ENCODE measurements at places on chromosomes 6 and 20.

GRCh38 chr6:169256518-169256917 lies 2.9 kb upstream of the THBS2 start:
- DNase-seq = no peak

- no peak for DNase-seq
These were observed 425.5 kb downstream of the CBLN4 start for GRCh38 chr20:55579802-55580201.

DNA sequence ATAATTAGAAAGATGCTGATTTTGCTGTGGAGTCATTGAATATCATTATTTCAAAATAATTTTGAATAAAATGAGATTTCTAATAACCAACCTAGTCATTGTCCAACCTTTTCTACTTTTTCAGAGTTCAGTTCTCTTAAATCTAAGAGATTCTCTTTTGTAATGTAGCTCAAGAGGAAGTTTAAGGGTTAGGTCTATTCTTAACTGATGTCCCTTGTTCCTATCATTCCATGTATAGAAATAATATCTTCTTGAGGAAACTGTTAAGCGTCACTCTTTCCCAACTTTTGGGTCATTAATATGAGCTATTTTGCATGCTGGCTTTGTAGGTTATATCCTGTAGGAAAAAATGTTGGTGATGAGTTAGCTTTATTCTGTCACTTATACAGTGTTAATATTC lies 27.0 kb downstream of the RNF144B start:
- no peak for DNase-seq

GRCh38 chr6:153862927-153863326 lies 176.1 kb upstream of the OPRM1 start:
- DNase-seq = no peak

- DNase-seq = peak; percentile 29
These were observed 688 bp downstream of the COMMD7 start for GRCh38 chr20:32742322-32743236.

DNA sequence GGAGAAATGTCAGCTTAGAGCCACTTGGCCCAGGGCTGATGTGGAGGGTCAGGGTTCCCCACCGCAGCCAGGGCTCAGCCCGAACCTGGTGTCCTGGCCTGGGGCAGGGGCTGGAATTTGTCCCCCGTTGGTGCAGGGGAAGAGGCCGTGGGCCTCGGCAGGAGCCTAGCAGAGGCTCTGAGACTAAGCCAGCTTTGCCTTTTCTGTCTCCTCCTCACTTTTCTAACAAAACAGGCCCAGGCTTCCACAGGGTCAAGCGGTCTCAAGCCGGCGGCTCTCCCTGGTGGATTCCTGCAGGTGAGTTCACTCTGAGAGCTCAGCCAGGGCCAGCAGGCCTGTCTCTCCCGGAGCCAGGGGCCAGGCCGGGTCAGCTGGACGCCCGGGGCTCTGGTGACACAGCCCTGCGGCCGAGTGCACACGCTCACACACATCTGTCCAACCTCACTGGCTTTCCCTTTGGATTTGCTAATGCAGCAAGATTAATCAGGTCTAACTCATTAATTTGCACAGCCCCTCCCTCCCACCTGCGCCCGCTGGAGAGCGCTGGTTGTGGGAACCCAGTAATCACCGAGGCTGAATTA lies 2.9 kb upstream of the CHRNA4 start:
- DNase-seq = no peak

- no peak for DNase-seq
These were observed 101.0 kb upstream of the VSTM2L start for GRCh38 chr20:37801921-37802320.

DNA sequence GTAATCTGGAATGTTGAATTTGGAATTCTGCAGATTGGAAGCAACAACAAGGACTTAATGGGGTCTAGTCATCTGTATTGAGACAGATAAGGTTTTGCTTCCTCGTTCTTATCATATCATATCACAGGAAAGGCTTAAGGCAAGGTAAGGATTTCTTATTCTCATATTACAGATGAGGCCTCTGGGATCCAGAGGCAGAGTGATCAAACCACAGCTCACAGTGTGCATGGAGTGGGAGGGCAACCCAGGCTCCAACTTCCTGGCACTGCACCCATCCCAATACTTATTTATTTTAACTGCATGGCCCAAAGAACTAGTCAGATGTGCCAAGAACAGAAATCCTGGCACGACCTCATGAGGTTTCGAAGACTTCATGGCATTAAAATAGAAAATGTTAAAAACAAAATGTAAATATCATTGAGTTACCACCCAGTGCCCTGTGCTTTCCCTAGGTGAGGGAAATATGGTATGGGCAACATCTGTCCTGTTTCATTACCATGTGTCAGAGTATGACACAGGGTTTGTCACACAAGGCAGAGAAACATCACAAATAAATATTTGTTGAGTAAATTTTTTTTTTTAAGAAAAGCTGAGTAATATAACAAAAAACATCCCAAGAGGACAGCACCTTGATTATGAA lies 191.9 kb downstream of the ISM1 start:
- DNase-seq = no peak

DNA sequence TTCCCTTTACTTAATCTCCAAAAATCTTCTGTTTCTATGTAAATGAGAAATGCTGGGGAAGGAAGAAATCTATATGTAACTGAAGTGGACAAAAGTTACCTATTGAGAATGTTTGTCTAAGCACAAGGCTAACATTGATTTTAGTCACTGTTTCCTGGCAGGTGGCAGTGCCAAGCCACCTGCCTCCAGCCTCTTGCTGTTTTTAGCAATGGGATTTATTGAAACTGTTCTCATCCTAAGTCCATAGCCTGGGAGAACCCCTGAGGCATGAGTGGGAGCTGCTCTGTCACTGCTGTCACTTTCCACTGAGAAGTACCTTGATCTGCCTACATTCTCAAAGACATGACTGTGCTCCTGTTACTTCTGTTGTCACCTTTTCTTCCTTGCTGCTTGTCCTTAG lies 14.7 kb downstream of the ENPP3 start:
- DNase-seq = no peak

DNA sequence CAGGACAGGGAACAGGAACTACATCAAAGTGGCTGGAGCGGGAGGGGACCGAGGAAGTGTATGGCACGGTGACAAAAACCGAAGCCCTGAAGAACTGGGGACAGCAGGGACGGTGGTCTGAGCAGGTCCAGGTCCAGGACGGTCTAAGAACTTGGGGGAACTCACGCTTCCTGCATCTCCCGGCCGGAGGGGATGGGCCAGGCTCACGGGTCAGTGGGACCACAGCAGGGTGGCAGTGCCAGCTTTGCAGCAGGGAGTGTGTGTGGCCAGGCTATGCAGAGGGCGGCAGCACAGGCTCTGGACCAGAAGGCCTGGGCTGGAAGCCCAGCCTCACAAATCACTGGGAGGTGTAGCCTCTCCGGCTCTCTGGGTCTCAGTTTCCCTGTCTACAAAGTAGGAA lies 123.8 kb downstream of the BMP7 start:
- DNase-seq = no peak

- DNase-seq = no peak
These were observed 177.8 kb downstream of the OGFRL1 start for GRCh38 chr6:71466362-71466761.

DNA sequence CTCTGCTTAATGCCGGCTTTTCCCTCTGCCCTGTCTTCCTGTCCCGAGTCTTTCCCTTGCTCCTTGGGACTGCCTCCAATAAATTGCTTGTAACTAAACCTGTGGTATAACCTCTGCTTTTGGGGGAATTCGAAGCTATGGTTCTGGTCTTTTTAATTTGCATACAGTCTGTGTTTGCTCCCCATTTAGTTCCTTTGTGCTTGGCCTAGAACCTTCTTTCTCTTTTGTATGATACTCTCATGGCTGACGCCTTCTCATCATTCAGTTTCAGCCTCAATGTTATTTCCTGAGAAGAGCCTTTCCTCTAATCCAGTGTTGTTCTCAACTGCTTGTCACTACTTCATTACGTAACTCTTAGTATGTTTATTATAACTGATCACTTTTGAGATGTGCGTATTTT lies 248.0 kb downstream of the PHF3 start:
- DNase-seq = no peak

- no peak for DNase-seq
These were observed 59.0 kb upstream of the RNF146 start for GRCh38 chr6:127207591-127208120.

DNA sequence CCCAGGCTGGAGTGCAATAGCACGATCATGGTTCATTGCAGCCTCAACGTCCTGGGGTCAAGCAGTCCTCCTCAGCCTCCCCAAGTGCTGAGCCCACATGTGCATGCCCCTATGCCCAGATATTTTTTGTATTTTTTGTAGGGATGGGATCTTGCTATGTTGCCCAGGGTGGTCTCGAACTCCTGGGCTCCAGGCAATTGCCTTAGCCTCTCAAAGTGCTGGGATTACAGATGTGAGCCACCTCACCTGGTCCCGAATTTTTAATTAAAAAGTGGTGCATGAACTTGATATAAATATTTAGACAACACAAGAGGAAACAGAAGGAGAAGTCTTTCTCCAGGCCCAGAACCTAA lies 7.1 kb upstream of the RNF114 start:
- DNase-seq = no peak

GRCh38 chr6:6738108-6738507 lies 149.6 kb downstream of the LY86 start:
- no peak for DNase-seq

DNA sequence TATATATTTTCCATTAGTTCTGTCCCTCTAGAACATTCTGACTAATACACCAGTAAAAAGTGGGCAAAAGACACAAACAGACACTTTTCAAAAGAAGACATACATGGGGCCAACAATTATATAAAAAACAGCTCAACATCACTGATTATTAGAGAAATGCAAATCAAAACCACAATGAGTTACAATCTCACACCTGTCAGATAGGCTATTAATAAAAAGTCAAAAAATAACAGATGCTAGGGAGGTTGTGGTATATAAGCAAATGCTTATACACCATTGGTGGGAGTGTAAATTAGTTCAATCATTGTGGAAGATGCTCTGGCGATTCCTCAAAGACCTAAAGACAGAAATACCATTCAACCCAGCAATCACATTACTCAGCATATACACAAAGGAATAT lies 1707.8 kb downstream of the GRIK2 start:
- no peak for DNase-seq

DNA sequence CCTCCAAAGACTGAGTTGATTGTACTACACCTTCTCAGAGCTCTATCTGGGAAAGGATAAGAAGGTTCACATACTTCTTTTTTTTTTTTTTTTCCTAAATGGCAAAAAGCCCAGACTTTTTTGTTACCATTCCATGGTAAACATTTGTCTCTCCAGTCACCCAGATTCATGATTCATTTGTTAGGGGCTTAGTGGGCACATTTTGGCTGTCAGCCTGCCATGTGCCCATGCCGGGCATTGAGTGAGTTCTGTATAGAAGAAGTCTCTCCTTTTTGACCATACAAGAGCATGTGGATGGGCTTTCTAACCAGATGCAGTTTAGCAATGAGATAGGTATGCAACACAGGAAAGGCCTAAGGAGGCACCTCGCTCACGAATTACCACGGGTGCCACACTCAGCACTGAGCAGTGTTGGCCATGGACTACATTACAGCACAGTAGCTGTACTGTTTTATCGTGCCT lies 447.5 kb upstream of the HSF2 start:
- DNase-seq = no peak

GRCh38 chr20:15814911-15815310 lies 758.3 kb downstream of the KIF16B start:
- DNase-seq = no peak

DNA sequence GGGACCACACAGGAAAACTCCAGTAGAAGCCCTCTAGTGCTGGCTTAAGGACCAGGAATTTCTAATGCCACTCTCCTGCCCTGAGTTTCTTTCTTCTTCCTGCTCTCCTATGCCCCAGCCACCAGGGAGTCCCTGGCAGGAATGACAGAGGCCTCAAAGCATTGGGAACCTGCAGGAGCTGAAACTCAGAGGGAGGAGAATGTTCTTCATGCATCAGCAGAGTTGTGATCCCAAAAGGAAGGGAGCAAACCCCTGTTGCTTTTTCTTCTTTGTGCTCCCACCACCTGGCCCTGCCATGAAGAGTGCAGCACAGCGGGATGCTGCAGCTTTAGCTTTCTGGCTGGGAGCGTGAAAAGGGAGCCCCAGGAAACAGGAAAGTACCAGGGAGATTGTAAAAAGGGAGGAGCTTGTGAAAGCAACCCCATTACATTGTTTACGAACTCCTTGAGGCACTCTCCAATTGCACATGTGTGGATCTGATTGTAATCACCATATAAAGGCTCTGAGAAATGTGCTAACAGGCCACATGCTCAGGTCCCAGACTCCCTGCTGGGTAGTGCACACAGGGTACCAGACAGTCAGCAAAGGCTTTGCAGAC lies 34.7 kb upstream of the FKBP1A start:
- DNase-seq = no peak

GRCh38 chr20:59481067-59481466 lies 123.3 kb upstream of the PHACTR3 start:
- no peak for DNase-seq

GRCh38 chr20:59774921-59775686 lies 158.3 kb downstream of the SYCP2 start:
- DNase-seq = no peak

GRCh38 chr6:5174756-5175549 lies 85.8 kb downstream of the LYRM4 start:
- peak; percentile 39 for DNase-seq

GRCh38 chr6:113500221-113500620 lies 356.9 kb upstream of the MARCKS start:
- no peak for DNase-seq

DNA sequence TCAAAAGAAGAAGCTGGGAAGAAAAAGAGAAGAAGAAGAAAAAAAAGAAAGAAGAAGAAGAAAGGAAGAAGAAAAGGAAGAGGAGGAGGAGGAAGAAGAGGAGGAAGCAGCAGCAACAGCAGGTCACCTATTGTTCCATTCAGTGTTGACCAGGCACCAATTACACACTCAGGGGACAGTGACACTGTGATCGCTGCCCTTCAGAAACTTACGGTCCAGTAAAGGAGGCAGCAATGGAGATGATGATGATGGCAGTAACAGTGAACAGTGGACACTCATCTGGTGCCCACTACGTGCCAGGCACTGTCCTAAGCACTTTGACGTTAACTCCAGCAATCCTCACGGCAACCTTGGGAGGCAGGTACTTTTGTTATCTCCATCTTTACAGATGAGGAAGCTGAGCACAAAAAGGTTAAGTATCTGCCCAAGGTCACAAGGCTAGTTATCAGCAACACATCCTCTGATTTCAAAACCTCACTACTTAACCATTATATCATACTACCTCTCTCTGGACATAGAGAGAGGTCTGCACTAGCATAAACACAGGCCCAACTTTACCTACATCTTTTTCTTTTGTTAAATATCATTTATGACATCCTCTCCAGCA lies 83.2 kb downstream of the SLC22A23 start:
- no peak for DNase-seq

DNA sequence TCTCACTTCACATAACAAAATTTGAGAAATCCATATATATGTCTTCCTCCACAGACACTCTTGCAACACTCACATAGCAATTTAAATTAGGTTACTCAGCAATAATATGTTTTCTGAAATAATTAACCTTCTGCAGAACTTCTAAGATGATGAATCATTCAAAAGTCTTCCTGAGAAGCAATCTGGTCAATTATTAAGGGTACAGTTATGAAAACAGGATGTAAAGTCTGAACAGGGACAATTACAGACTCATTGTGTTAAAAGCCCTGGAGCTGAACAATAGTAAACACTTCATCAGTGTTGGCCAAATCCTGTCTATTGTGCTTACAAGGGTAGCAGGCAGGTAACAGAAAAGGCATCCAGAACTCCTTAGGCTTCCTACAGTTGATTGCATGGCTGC lies 75.4 kb downstream of the FILIP1 start:
- no peak for DNase-seq

GRCh38 chr20:45218636-45219035 lies 2.5 kb upstream of the SEMG2 start:
- no peak for DNase-seq
